ENCODE measurements at places on chromosomes 11 and 22.

GRCh38 chr11:114159802-114160632 lies 100.5 kb downstream of the ZBTB16 start:
- peak; percentile 84 for DNase-seq

DNA sequence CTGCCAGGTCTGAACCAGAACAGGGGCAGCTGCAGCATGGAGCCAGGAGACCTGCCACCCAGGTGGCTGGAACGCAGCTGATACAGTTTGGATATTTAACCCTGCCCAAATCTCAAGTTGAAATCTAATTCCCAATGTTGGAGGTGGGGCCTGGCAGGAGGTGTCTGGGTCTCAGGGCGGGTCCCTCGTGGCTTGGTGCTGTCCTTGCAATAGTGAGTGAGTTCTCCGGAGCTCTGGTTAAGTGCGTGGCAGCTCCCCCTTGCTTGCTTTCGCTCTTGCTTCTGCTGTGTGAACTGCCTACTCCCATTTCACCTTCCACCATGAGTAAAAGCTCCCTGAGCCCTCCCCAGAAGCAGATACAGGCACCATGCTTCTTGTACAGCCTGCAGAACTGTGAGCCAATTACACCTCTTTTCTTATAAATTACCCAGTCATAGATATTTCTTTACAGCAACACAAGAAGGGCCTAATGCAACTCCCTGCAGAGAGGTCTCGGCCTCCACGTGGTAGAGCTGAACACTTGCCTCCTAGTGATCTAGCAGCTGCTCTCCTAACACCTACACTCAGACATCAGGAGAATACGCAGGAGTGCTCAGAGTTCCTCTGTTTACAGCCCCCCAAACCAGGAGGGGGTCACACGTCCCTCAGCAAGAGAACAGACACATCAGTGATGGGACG lies 203.7 kb downstream of the CTTN start:
- no peak for DNase-seq

GRCh38 chr11:103325686-103326069 lies 216.5 kb downstream of the DYNC2H1 start:
- no peak for DNase-seq

DNA sequence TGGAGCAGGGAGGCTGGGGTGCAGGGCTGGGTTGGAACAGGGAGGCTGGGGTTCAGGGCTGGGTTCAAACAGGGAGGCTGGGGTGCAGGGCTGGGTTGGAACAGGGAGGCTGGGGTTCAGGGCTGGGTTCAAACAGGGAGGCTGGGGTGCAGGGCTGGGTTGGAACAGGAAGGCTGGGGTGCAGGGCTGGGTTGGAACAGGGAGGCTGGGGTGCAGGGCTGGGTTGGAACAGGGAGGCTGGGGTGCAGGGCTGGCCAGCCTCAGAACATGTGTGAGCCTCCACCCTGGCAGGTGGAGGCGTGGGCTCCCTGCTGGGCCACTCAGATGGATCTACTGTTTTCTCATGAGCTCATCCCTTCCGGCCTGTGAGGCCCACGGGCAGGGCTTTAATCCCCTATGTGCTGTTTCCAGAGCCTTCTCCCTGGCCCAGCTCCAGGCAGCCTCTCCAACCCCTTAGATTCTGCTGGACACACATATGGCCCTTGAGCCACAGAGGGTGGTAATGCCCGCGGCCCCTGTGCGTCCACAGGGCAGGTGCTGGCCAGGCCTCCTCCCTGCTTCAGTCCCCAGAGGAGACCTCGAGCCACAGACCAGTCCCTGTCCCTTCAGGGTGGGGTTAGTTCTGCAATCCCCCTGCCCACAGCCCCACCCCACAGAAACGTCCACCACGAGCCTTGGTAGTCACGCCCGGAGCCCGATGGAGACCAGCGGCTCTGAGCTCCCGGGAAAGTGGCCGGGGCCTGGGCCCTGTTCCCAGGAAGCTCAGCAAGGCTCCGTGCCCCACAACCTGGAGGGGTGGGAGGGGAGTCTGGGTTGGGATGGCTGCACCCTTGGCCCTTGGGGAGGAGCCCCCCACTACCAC lies 197.9 kb downstream of the BRD1 start:
- no peak for DNase-seq

DNA sequence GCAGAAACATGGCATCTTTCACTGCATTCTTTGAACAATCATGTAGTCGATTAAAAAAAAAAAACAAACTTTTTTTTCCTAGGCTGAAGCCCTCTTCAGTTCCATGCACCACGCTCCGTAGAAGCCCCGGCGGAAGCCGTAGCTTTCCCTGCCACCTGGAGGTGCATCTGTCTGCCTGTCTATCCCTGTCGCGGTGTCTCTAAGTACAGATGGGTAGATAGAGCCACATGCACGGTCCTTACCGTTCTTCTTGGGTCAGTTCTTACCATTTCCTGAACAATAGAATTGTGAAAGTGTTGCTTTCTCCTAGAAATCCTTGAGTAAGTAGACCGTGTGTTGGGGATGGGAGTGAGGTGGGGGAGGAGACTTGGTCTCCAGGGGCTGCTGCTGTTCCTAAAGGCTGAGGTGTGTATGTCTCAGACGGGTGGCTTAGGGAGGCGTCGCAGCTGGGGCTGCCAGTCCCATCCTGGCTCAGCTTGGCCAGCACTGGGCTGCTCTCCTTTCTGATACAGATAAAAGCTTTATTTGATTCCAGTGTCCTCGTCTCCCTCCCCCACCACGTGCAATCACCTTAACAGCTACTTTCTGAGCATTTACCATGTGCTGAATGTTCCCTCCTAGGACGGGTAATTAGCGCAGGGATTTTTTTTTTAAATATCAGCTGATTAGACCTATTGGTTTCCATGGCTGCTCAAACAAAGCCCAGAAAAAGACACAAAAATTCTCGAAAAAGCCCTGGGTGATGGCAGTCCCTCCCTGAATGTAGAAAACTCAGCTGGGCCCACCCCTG lies 46.8 kb downstream of the MACROD1 start:
- no peak for DNase-seq

DNA sequence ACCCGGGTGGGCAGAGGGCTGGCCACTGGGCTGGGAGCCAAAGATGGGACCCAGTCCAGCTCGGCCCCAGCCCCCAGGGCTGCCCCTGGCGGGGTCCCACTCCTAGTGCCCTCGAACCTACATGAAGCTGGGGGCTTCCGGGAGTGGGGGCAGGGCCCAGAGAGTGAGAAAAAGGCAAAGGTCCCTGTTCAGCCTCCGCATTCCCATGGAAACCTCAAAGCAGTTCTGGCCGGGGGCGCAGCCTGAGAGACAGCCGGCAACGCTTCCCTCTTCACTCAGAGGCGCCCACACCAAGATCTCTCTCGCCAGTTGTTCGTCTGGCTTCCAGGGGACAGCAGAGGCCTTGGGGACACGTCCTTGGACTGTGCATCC lies 22.4 kb upstream of the ARHGAP8 start:
- DNase-seq = no peak

- DNase-seq = peak; percentile 27
Measured at GRCh38 chr11:72223615-72224563, 678 bp upstream of the INPPL1 start.

- DNase-seq = no peak
Measured at GRCh38 chr11:104073950-104074705, 37.7 kb downstream of the DDI1 start.

- DNase-seq = no peak
Measured at GRCh38 chr11:102783720-102784119, 3.3 kb upstream of the MMP10 start.

DNA sequence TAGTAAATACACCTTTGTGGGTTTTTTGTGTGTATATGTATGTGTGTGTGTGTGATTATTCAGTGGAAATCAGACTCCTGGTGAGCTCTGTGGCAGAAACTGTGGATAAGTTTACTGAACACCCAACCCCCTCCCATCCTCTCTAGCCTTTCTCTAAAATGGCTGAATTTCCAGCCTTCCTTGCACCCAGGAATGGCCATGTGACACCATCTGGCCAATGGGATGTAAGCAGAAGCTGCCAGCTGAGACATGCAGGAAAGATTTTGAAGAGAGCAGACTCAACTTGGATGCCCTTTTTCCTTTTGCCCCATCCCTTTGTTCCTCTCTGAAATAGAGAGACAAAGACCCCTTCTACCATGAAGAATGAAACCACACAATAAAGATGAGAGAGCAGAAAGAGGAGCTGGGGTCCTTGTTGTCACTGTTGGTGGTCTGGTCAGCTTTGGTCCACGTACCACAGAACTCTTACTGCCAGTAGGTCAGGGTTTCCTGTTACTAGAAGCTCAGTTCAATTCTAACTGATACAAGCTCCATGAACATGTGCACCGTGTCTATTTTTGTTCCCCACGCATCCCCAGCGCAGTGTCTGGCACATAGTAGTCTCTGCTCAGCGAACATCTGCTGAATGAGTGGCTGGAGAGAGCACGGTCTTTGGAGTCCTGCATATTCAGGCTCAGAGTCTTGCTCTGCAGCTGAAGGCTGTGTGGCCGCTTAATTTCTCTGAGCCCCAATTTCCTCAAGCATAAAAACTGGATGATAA lies 57.5 kb downstream of the SEZ6L start:
- no peak for DNase-seq

Data from stimulated activated CD8-positive, alpha-beta memory T cell treated with anti-CD3 and anti-CD28 coated beads, Interleukin-4, amount 100 ng/mL, for 4 hours (primary cell).